ENCODE measurements at places on chromosomes 2 and 18.

GRCh38 chr2:152609154-152609553 is 108.1 kb downstream of the PRPF40A start:
- DNase-seq: no peak

DNA sequence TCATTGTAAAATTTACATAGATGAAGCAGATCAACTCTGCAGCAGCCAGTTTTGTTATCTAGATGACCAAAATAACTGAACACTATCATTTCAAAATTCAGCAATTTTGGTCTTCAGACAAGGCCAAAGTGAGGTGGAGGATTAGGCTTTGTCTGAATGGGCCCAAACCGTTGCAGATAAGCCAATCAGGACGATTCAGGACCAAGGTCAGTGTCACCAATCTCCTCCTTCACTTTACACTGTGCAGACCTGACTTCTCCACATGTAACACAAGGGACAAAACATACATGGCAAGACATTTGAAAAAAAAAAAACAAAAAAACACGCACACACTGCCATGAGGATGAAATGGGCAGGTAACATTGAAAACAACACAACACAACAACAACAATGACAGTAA is 211.2 kb downstream of the NAPG start:
- DNase-seq: no peak

- no peak for DNase-seq
Observed at GRCh38 chr2:65532326-65532725, 99.9 kb upstream of the SPRED2 start.

- DNase-seq: no peak
Observed at GRCh38 chr2:54941248-54941984, 108.8 kb downstream of the RTN4 start.

DNA sequence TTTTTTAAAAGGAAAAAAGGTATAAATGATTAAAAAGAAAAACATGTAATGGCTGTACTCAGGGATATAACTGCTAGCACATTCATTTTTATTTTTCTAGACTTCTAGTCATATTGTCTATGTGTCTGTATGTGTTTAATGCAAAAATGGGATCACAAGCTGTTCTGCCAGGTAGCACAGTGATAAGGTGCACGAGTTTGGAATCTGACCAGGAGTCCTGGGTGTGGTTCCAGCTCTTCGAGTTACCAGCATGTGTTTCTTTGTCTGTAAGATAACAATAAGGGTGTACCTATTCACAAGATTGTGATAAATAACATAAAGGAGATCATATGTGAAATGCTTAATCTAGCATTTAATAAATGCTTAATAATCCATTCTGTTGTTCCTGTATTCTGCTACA is 145.3 kb downstream of the PKP4 start:
- no peak for DNase-seq

GRCh38 chr18:76627444-76627843 is 132.4 kb upstream of the ZNF516 start:
- DNase-seq: no peak

GRCh38 chr18:79544386-79544963 is 135.1 kb upstream of the CTDP1 start:
- DNase-seq: no peak

GRCh38 chr18:906416-907114 is 1.9 kb downstream of the ADCYAP1 start:
- DNase-seq: no peak

GRCh38 chr18:56952026-56952425 is 194.9 kb upstream of the BOD1L2 start:
- no peak for DNase-seq

DNA sequence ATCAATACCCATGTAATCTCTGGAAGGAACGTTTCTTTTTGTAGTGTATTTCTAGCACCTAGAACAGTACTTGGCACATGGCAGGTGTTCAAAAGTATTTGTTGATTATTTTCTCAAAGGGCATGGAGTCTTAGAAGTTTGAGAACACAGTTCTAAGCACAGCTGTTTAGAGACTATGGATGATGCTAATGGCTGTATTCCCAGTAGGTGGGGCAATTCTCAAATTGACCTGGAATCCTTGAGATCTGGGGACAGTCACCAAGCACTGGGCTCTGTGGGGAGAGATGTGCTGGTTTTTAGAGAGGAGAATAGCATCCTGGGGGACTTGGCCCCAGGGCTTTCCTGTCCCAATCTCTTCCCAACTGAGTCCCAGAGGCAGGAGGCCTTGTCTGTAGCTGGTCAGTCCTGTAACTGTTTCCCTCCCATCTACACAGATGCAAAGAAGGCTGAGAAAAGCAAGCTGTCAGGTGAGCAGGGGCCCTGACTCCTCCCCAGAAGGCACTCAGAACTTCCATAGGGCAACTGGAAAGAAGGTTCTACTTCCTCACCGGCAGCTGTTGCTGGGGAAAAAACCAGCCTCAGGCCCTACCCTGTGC is 17.5 kb upstream of the IL36G start:
- no peak for DNase-seq

- no peak for DNase-seq
Observed at GRCh38 chr2:144939590-144939989, 419.7 kb upstream of the ZEB2 start.

DNA sequence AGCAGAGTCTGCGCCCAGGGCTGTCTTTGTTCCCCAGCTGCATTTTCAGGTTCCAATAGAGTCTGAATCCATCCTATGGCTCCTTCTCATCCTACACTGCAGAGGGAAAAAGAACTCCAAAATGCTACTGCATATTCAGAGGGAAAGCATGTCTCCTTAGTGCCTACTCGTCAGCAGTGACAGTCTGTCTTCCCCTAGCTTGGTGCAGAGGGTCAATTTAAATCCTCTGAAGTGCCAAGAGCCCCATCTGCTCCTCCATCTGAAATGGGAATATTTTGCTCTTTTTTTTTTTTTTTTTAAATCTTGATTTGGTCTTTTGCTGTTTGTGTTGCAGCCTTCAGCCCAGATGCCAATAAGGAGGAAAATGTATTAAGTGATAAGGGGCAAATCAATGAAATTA is 199.3 kb downstream of the RNF144A start:
- no peak for DNase-seq

GRCh38 chr2:223228871-223229270 is 176.9 kb downstream of the KCNE4 start:
- DNase-seq: no peak

- no peak for DNase-seq
Observed at GRCh38 chr18:61771861-61772260, 120.9 kb downstream of the RNF152 start.

DNA sequence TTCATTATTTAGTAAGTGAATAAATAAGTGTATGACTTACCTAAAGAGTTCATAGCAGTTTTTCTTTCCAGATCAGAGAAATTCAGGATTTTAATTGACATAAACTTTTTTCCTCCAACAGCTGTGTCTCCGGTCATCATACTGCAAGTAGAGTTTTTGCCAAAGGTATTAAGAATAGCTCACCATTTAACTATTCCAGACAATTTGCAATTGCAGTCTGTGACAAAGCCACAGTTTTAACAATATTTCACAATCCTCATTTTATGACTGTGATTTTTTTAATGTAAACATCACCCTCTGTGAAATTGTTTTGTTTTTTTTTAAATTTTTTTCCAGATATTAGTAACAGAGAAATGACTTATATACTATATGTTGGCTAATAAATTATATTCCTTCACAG is 199.1 kb downstream of the TRIB2 start:
- DNase-seq: no peak

- DNase-seq: no peak
Observed at GRCh38 chr2:123976054-123976648, 48.9 kb upstream of the CNTNAP5 start.

- DNase-seq: no peak
Observed at GRCh38 chr2:230814616-230815015, 50.1 kb upstream of the ITM2C start.

DNA sequence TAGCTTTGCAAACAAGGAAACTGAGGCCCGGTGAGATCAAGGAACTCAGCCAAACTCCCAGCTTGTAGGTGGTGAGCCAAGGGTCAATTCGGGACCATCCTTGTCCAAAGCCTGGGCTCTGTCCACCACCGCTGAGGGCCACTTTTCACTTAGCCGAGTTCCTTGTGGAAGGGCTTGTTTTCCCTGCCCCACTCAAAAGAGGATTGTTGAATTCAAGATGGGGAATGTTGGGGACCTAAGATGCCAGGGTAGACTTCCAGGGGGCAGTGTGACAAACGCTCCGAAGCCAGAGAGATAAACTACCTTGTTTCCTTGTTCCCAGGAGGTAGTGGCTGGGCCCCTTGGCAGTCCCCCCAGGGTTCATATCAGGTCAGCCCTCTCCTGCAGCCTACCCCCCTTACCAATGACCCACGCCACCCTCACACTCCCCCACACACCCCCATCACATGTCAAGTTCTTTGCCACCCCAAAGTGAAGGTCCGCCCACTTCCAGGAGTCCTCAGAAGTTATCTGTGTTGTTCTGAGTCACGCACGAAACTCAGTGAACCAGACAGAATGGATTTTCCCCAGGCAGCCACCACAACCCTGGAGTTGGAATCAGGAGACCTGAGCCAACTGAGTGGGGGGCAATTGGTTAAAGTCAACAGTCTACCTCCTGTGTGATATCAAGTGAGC is 10.3 kb upstream of the ATOH8 start:
- DNase-seq: no peak

GRCh38 chr2:158845859-158846258 is 50.7 kb downstream of the DAPL1 start:
- no peak for DNase-seq

GRCh38 chr2:10841547-10842219 is 29.1 kb upstream of the PDIA6 start:
- DNase-seq: no peak

DNA sequence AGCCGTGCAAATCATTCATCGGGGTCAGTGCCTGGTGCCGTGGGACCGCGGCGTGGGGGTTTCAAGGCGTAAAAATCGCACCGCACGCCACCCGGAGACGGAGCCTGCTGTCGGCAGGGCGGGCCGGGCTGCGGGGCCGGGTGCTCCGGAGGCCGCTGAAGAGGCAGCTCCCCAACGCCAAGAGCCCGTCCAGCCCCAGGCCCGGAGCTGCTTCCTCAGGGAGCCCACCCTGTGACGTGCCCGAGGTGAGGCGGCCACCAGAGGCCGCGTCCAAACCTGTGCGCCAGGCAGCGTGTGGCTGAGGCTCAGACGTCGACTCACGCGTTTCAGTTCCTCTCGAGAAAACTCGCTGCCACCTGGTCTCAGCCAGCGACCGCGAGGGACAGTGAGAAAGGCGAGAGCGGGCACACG is 98.1 kb downstream of the NFATC1 start:
- DNase-seq: no peak

GRCh38 chr2:85259879-85260278 is 67.9 kb downstream of the TGOLN2 start:
- no peak for DNase-seq
